ENCODE measurements at places on chromosomes 7 and 10. TPM values are rescaled to one million over a fixed set of nuclear protein-coding genes. Genes with fewer than 3 reads are reported as not detected.

PNLIPRP1 gene
- not detected for total RNA-seq

CLCN1 gene
- total RNA-seq = not detected

AOAH gene
- total RNA-seq = not detected

SMO gene
- total RNA-seq = 4.2 TPM

MCM10 gene
- total RNA-seq = 21.8 TPM

AS3MT gene
- 0.88 TPM for total RNA-seq

FAM149B1 gene
- total RNA-seq = 16.3 TPM

SEMA4G gene
- 1.0 TPM for total RNA-seq

ATP5MK gene
- 163 TPM for total RNA-seq

LEP gene
- not detected for total RNA-seq

GIMAP2 gene
- total RNA-seq = 0.66 TPM

NXPH1 gene
- total RNA-seq = not detected

All from placental pericyte (primary cell).